T follicular helper cell (primary cell): ENCODE measurements at places on chromosomes 3 and 15.

GRCh38 chr15:78079298-78080087 is 2.0 kb upstream of the TBC1D2B start:
- no peak for DNase-seq

- DNase-seq: no peak
Measured at GRCh38 chr3:185754920-185755319, 69.9 kb downstream of the IGF2BP2 start.

- no peak for DNase-seq
Measured at GRCh38 chr3:115052906-115053305, 94.2 kb downstream of the ZBTB20 start.

- DNase-seq: no peak
Measured at GRCh38 chr3:18866899-18867298, 281.4 kb upstream of the KCNH8 start.

DNA sequence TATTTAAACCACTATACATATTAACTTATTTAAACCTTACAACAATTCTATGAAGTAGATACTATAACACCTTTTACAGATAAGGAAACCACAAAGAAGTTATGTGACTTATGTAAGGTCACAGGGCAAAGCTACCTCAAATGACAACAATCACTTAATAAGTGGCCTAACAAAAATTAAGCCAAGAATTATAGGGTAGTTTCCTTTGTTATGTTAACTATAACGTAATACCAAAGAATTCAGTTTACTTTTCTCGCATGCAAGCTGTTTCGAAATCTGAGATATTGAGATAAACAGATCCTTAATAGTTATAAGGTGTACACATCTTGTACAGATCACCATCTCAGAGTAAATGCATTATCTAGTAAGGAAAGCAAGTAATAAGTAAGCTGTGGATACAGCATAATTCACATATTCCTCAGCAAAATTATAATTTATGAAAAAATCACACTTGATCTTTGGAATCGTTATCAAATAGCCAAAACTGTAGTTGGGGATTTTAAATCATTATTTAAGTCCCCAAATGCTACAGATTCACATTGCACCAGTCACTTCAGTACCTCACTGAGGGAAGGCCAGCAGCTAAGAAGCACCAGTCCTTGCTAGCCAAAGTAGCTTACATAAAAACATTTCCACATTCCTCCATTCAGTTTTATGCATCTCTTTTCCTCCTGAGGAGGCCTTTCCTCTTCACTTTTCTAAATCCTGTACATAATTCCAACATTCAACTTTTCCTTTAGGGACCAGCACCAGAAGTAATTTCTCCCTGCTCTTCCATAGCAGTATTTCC is 226.8 kb downstream of the TBC1D5 start:
- DNase-seq: no peak

DNA sequence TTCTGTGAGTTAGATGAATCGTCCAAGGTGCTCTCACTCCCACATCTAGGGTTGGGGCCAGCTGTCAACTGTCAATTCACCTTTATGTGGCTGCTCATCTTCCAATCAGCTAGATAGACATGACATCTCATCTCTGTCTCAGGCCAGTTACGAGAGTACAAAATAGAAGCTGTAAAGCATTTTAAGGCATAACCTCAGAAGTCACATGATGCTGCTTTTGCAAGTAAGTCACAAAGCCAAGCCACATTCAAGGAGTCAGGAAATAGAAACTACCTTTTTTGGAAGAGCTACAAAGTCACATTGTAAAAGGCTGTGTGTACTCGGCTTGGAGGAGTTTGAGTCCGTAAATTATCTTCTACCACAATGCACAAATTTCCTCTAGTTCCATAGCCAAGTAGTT is 5.1 kb upstream of the CCR1 start:
- DNase-seq: no peak

- DNase-seq: no peak
Measured at GRCh38 chr3:111862415-111862814, 3.4 kb downstream of the PHLDB2 start.

GRCh38 chr3:5657106-5657505 is 469.6 kb downstream of the EDEM1 start:
- no peak for DNase-seq

DNA sequence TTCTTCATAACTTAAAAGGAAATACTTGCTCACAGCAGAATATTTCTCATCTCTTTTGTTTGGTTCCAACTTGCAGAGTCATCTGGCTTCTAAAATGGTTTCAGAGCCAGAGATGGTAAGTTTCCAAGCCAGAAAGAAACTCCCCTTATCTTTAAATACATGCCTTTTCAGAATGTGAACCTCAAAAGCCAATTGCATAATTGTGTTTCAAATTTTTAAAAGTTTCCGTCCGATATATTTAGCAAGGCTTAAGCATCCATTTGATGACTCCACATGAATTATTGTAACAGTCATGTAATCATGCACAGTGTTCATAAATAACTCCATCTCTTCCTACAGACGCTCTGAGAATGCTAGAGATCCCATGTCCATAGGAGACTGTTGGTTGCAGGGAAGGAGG is 40.6 kb upstream of the C3orf80 start:
- DNase-seq: no peak

DNA sequence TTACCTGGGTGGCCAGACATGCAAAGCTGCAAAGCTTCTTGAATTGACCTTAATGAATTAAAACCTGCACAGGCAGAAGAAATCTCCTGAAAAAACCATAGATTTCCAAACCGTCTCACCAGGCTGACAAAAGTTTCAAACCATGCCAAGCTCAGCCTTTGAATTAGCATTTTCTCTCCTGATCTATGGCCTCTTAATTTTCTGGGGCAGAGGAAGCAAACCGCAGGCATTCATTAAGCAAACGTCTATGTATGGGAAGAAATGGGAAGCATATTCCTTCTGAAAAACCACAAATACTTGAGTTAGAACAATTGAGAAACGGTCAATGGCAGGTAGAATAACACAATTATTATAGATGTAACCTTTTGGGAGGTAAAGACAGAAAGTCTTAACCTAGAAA is 500.2 kb upstream of the NR2F2 start:
- no peak for DNase-seq

DNA sequence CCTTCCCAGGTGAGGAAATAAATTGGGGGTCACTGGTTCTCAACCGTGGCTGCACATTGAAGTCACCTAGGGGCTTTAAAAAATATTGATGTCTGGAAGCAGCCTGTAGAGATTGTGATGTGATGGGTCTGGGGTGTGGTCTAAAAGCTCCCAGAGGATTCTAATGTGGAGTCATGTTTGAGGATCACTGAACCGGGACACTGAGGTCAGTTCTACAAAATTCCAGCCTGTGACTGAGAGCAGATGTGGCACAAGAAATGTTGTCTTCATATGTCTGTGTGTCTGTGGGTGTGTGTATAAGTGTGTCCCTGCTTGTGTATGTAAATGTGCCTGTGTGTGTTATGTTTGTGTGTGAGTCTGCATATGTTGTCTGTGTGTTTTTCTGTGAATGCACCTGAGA is 79.9 kb downstream of the TLE3 start:
- DNase-seq: no peak

- no peak for DNase-seq
Measured at GRCh38 chr15:91944331-91944730, 90.8 kb downstream of the SLCO3A1 start.

DNA sequence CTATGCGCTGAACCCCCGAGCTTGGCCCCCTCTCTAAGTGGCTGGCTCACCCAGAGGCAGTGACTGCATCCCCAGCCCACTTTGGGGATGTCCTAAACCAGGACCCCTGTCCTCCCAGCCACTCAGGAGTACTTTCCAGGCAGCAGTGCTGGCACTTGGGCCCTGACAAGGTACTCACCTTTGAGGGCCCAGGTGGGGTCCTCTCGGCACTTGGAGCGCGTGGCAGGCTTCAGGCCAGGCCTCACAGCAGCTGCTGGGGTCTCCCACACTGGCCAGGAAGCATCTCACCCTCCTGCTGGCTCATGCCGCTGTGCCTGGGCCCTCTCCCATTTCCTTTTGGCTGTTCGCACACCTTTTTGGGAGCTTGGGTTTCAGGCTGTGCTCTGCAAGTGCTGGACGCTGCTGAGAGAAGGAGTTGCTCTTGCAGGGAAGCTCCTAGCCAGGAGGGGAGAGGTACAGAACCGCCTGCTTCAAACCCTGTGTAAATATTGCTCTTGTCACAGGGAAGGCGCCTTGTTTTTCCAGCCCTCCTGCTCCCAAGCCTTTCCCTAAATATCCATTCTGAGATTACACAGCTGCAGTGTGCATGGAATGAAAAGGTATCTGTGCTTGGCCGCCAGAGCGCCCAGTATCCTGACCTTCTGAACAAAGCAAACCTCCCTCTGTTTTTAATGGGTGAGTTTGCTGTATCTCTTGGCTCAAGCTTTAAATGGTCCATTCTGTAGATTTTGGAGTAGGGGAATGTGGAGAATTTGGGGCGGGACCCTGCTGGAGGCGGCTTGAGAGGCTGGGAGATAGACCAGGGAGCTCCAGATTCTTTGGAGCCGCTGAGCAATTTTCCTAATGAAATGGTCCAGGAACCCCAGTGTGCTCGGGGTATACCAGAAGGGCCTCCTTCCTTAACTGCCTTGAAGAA is 45.6 kb downstream of the DNASE1L3 start:
- DNase-seq: no peak

DNA sequence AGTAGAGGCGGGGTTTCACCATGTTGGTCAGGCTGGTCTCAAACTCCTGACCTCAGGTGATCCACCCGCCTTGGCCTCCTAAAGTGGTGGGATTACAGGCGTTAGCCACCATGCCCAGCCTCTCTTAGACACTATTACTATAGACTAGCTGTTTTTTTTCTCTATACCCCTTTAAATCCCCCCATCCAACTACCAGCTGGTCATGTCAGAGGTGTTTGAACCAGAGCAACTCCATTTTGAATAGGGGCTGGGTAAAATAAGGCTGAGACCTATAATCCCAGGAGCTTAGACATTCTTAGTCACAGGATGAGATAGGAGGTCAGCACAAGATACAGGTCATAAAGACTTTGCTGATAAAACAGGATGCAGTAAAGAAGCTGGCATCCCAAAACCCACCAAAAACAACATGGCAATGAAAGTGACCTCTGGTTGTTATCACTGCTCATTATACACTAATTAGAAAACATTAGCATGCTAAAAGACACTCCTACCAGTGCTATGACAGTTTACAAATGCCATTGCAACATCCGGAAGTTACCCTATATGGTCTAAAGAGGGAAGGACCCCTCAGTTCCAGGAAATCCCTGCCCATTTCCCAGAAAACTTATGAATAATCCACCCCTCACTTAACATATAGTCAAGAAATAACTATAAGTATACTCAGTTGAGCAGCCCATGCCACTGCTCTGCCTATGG is 57.8 kb upstream of the GPD1L start:
- no peak for DNase-seq

DNA sequence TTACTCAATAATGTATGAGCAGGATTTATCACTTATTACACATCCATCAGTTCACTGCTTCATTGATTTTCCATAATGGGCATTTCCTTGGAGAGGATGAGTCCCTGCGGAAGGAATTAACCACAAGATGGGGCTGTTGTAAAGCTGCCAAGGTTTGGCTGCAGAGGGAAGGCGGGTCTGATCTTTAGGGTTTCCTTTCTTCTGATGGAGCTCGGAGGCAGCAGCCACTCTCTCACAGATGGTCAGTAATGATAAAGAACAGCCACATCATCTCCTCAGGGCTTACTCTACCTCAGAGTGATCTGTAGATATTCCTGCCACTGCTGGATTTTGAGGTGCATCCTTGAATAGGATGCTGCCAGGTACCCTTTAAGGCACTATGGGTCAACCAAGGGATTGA is 115.2 kb downstream of the USP13 start:
- DNase-seq: no peak

- DNase-seq: no peak
Measured at GRCh38 chr15:42080186-42080918, 14.0 kb downstream of the PLA2G4D start.

- DNase-seq: no peak
Measured at GRCh38 chr3:111603679-111604078, 8.5 kb upstream of the ZBED2 start.

DNA sequence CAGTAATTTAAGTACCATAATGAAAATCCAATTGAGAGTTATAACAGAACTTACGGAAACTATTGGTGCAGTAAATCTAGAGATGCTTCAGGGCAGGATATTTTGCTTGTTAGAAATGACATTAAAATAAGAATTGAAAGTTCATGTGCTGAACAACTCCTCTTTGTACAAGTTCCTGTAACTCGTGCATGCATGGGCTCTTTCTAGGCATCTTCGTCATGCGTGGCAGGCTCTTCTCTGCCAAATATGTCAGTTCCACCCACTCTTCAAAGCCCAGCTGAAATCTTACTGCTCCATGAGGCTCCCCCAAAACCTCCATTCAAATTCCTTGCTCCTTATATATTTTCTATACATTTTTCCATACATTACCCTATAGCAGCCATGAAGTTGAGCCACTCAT is 48.7 kb downstream of the FBN1 start:
- DNase-seq: no peak

DNA sequence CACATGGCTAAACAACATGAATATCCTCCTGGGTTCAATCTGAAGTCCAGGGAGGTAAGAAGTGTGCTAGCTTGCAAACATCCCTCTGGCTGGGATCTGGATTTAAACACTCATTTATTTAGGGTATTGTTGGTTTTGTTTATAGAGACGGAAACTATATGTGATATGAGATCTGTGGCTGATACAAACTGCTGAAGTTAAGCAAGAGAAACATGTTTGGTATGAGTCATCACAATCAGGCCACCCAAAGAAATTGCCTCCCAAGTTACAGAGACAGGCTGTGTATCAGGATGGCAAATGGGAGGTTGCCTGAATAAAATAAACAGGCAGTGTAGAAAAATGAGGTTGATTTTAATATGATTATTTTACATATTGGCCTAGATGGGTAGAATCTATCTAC is 562.1 kb downstream of the IGSF11 start:
- no peak for DNase-seq

- DNase-seq: no peak
Measured at GRCh38 chr15:58566029-58566428, 134.2 kb downstream of the LIPC start.

DNA sequence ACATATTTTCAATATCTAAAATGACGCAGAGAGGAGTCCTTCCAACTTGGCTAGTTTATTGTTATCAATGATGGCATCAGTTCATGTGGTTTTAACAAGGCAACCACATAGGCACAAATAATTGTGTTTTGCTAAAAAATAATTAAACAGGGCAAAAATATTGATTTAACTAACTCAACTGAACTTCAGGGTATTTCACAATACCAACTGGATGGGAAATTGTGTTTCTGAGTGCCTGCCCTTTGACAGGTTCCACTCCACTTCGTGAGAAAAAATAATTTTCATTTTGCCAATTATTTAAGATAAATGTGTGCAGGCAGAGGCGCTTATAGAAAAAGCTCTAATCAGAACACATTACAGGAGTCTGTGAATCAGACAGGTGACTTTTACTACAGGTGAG is 689.3 kb upstream of the CCDC54 start:
- no peak for DNase-seq

DNA sequence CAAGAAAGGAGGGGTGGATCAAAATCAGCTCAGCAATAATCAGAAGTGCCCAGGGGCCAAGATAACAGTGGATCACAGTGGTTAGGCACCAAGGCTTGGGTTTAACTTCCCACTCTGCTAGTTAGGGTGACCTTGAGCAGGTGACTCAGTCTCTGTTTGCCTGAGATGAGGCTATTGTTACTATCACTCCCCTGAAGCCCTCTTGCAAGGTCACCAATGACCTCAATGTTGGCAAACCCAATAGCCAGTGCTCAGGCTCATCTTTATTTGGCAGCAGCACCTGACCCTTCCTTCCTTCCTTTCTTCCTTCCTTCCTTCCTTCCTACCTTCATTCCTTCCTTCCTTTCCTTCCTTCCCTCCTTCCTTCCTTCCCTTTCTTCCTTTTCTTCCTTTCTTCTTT is 102.4 kb upstream of the HACD2 start:
- DNase-seq: no peak
